ENCODE measurements at places on chromosomes 5 and 9. TPM values are rescaled to one million over a fixed set of nuclear protein-coding genes. Genes with fewer than 3 reads are reported as not detected.

DNA sequence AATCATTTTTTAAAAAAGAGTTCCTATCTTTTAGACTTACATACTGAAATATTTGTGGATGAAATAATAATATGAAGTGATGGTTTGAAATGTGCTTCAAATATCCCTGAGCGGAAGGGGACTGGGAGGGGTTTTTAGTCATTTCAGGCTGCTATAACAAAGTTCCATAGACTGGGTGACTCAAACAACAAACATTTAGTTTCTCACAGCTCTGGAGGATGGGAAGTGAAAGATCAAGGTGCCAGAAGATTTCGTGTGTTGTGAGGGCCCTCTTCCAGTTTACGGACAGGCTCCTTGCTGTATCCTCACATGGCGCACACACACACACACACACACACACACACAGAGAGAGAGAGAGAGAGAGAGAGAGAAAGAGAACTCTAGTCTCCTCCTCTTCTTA is 27.1 kb upstream of the TEX10 start:
- no peaks in the 10 kb centered on the region for H3K36me3 ChIP-seq
- H3K27me3 ChIP-seq: no peaks in the 10 kb centered on the region
- H3K4me3 ChIP-seq: no peak overlapping the region

DNA sequence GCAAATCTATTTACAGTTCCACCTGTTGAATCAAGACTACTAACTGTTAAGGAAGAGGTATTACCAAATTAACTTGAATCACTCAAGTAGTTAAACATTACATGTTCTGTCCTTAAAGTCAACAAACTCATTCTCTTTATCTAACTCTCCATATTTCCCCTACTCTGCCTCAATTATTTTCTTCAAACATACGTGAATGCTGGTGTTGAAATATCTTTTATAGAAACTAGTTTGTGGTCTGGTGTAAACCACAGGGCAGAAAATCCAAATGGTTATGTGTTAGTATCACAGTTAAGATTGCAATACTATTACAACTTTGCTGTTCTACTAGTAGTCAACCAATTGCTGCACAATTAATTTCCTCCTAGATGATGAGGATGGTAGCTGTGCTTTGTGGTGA is 603.5 kb downstream of the KCTD16 start:
- H3K36me3 ChIP-seq: no peaks in the 10 kb centered on the region
- no peak overlapping the region for H3K27ac ChIP-seq
- no peak for DNase-seq

DNA sequence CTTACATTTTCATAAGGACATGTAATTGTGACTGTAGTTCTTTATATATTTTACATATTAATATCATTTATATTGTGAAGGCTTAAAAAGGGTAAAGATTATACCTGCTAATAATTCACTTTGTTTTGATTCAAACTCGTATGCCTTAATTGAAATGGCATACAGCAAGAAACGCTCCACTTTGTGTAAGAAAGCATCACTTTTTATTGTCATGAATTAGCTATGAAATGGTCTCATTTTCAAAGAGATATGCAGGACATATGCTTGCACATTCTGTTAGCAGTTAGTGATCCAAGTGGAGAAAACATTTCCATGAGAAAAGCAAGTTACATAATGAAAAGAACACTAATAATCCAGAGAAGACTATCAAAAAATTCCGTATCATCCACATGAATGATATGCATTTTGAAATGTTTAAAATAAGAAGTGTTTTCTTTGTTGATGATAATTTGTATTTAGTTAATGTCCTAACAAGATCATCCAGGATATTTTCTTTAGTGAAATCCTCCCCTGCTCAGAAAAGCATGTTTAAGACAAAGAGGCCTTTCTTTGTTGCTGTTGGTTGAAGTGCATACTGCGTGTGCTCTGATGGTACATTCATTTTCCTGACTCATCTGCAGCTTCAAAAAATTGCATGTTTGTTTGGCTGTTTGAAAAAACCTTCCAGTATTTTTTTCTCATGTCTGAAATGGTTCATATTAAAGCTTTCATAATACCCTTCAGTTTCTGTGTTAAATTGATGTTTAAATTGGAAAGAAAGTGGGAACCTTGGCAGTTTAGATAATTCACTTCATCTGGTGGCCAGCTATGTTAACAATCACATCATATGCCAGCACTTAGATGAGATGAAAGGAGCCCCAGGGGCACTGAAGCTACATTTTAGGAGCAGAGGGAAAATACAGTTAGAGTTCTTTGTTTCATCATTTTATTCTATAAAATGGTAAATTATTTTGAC is 242.2 kb downstream of the CSNK1G3 start:
- H3K4me3 ChIP-seq: no peak overlapping the region
- H3K27me3 ChIP-seq: no peaks in the 10 kb centered on the region
- H3K4me1 ChIP-seq: peaks cover 19% of the 10 kb centered on the region
- H3K36me3 ChIP-seq: no peaks in the 10 kb centered on the region
- H3K27ac ChIP-seq: no peak overlapping the region
- DNase-seq: no peak

DNA sequence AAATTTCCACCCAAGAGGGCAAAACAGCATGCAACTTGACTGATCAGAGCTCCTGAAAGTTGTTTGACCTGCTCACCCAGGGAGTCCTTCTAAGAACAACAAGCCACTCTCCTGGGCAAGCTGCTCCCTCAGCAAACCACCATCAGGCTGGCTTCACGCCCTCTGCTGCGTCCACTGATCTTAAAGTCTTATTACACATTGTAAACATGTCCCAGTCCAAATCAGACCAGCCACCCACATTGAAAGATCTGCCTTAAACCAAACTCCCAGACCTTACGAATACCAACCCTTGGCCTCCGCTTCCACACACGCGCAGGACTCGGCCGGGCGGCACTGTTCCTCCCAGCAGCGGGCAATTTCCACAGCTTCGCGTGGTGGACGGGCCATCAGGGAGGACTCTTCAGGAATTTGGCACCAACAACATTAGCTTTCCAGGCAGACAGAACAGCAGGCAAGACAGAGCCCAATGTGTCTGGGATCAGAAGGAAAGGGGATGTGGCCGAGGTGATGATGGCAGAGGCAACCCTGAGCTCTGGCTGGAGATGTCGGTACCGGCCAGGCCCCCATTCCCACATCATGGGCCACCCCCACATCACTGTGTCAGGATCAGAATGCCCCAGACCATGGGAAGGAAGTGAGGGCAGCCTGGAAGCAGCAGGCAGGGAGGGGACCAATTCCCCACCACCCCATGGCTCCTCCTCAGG is 56.8 kb downstream of the SEMA4D start:
- H3K27me3 ChIP-seq: no peaks in the 10 kb centered on the region
- H3K4me3 ChIP-seq: no peak overlapping the region
- DNase-seq: no peak
- H3K27ac ChIP-seq: no peak overlapping the region
- H3K36me3 ChIP-seq: no peaks in the 10 kb centered on the region

DNA sequence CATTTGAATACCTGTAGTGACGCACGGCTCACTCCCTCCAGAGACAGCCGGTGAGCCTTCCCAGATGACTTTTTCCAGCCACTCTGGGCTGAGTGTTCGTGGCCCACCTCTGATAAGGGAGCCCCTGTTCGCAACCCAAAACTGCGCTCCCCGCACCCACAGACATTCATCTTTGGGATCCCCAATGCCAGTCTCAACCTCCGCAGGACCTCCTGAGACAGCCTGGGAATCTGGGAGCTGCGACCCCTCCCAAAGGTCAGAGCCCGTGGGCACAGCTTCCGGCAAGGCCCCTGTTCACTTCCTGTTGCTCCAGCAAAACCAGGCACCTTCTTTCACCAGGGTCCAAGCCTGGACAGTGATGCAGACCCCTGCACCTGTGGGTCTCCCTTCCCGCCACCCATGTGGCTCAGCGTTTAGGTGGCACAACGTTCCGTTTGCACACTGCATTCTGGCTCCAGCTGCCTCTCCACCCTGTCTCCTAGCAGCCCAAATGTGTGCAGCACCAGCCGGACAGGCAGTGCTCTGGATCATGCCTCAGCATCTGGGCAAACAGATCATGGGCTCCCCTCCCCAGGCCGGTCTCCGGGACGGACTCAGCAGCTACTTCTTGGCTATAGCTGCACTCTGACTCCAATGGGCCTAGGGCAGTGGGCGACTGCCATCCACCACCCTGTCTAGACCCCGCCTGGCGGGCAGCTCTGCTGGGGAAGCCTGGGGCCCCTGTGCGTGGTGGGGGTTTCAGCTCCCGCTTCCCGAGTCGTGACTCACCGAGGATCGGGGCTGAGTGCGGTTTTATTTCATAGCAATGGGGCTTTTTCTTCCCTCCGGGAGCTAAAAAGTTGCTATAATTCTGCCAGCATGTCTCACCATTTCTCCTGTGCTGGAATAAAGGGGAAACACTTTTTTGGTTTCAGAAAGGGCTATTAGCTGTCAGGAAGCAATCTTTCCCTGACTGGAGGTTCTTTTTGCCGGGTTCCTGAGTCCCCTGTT is 156.0 kb downstream of the OLFM1 start:
- no peaks in the 10 kb centered on the region for H3K27me3 ChIP-seq
- H3K36me3 ChIP-seq: no peaks in the 10 kb centered on the region
- DNase-seq: peak; percentile 48
- H3K4me1 ChIP-seq: no peaks in the 10 kb centered on the region

DNA sequence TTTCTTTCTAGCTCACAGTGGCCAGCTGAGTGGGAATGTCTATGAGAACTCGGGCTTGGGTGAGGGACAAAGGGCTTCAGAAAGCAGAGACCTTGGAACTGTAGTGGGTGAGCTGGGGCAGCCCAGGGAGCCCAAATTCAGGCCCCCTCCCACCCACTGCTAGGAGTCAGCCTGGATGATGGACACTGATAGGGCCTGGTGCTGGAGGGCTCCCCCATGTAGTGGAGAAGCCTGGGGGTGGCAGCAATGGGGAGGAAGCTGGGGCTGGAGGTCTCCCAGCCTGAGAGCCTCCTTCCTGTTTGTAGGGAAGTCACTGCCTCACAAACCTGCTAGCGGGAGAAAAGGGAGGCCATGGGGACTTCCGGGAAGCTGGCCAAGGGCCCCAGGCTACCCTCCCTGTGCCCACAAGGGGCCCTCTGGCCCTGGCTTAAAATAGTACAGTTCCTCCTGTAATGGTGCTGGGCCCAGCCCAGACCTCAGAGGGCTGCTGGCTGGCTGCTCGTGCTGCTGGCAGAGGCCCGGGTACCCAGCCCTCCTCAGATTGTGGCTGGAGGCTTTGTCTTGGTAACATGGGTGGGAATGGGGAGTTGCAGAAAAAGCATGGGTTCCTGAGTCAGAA is 6.3 kb upstream of the NR5A1 start:
- H3K36me3 ChIP-seq: no peaks in the 10 kb centered on the region
- no peaks in the 10 kb centered on the region for H3K4me1 ChIP-seq
- no peaks in the 10 kb centered on the region for H3K27me3 ChIP-seq

DNA sequence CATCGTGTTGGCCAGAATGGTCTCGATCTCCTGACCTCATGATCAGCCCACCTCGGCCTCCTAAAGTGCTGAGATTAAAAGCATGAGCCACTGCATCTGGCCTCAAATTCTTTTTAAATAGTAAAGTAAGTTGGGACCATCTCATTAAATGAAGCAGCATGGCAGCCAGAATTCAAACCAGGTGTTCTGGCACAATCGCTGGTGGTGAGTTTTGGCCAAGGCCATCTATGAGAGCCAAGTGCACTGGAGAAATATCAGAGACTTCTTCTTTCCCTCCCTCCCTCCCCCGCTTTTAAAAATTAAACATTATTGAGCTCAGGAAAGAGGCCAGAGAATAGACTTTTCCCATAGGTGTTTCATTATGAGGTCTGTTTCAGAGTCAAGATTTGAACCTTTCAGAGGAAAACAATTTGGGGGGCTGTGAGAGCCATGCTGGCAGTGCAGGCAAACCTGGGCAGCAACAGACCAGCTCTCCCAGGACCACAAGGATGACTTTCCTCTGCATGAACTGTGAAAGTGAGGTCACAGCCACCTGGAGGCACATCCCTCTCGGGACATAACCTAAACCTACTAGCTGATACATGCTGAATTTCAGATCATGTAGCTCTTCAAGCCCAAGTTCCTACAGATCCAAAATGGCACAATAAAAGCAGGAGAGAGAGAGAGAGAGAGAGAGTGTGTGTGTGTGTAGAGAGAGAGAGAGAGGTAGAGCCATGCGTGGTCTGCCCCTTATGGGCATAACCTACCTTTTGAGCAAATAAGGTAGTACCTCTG is 94.6 kb upstream of the DMRT1 start:
- H3K27ac ChIP-seq: peak overlapping the region; percentile 93
- DNase-seq: no peak
- peaks cover 23% of the 10 kb centered on the region for H3K36me3 ChIP-seq
- no peak overlapping the region for H3K4me3 ChIP-seq
- no peaks in the 10 kb centered on the region for H3K27me3 ChIP-seq

DNA sequence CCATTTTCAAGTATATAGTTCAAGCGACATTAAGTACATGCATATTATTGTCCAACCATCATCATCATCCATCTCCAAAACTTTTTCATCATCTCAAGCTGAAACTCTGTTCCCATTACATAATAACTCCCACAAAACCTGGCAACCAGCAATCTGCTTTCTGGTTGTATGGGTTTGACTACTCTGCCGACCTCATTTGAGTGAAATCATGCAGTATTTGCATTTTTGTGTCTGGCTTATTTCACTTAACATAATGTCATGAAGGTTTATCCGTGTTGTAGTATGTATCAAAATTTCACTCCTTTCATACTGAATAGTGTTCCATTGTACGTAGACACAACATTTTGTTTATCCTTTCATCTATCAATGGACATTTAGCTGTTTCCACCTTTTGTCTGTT is 74.8 kb downstream of the SGCD start:
- peaks cover 37% of the 10 kb centered on the region for H3K4me1 ChIP-seq
- no peaks in the 10 kb centered on the region for H3K36me3 ChIP-seq
- H3K4me3 ChIP-seq: no peak overlapping the region
- no peaks in the 10 kb centered on the region for H3K27me3 ChIP-seq
- H3K27ac ChIP-seq: no peak overlapping the region

DNA sequence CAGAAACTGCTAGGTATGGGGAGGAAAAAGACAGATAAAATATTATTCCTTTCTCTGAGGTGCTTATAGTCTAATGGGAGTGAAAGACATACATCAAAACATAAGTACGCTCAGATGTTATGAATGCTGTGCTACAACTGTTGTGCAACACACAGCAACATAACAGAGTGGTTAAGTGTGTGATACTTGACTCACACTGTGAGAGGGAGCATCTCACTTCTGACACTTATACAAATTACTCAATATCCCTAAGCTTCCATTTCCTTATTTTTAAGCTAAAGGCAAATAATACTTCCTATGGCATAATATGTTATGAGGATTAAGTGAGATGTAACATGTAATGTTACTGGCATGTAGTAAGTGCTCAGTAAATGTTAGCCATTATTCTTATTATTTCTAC is 110.6 kb upstream of the FER start:
- H3K4me3 ChIP-seq: no peak overlapping the region
- H3K4me1 ChIP-seq: no peaks in the 10 kb centered on the region
- H3K36me3 ChIP-seq: no peaks in the 10 kb centered on the region
- no peak overlapping the region for H3K27ac ChIP-seq
- H3K27me3 ChIP-seq: no peaks in the 10 kb centered on the region

- no peak overlapping the region for H3K4me3 ChIP-seq
- no peak overlapping the region for H3K27ac ChIP-seq
- H3K27me3 ChIP-seq: no peaks in the 10 kb centered on the region
- H3K36me3 ChIP-seq: no peaks in the 10 kb centered on the region
- no peaks in the 10 kb centered on the region for H3K4me1 ChIP-seq
Measured at GRCh38 chr5:129945028-129945427, 40.8 kb downstream of the CHSY3 start.

The PTGR1 gene
- 19.7 TPM for total RNA-seq

The CDK7 gene
- 10.5 TPM for total RNA-seq

The GALNT12 gene
- 16.1 TPM for total RNA-seq

The ANKRD34B gene
- not detected for total RNA-seq

The TMEM250 gene
- total RNA-seq: 30.5 TPM

All from sigmoid colon (tissue), 7 donors.